Fibroblast of gingiva (primary cell): ENCODE measurements at places on chromosomes 3 and 15.

GRCh38 chr3:46667061-46667621 is 26.3 kb downstream of the ALS2CL start:
- no peak for DNase-seq

DNA sequence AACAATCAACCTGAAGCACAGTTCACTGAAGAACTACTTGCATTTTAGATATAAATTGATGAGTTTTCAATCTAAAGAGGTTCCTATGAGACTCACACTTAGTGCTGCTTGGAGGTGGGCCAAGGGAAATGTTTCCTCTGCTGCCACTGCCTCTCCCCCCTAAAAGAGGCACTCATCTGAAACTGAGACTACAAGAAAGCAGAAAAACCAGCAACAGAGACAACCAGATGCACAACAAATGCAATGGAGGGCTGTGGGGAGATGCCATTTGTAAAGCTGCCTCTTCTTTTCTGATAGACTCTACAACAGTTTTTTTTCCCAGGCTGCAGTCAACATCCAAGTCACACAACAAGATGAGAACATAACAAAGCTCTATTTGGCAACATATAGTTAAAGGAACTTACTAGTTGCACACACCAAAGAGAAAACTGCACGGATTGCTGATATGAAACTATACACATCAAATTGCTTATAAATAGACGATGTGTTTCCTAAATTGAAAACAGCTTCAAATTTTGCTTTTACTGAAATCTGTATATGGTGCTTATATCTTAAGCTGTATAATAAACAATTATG is 11.0 kb downstream of the TSPAN3 start:
- DNase-seq, result no peak

- DNase-seq, result no peak
Observed at GRCh38 chr3:126119976-126120375, 36.1 kb upstream of the SLC41A3 start.

- peak; percentile 29 for DNase-seq
Observed at GRCh38 chr3:16079519-16079918, 95.0 kb upstream of the GALNT15 start.

GRCh38 chr15:78922527-78922926 is 22.3 kb downstream of the CTSH start:
- DNase-seq, result no peak

- DNase-seq, result peak; percentile 24
Observed at GRCh38 chr3:32340039-32340438, 51.6 kb upstream of the CMTM7 start.

DNA sequence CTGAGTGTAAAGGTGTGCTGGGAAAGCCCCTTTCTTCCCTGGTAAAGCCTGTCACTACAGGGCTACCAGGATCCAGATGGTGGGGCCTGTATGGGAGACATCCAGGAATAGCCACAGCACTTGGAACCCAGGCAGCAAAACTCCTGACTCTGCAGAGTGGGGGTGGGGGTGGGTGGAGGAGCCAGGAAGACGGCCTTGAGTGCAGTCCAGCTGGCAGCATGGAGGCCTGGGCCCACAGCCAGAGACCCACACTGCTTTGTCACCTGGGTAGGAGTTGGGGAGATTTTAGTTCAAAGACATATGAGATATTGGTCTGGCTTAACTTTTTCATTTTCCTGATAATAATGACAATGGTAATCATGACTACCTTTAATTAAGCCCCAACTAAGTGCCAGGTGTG is 116.7 kb upstream of the MRPS22 start:
- no peak for DNase-seq

DNA sequence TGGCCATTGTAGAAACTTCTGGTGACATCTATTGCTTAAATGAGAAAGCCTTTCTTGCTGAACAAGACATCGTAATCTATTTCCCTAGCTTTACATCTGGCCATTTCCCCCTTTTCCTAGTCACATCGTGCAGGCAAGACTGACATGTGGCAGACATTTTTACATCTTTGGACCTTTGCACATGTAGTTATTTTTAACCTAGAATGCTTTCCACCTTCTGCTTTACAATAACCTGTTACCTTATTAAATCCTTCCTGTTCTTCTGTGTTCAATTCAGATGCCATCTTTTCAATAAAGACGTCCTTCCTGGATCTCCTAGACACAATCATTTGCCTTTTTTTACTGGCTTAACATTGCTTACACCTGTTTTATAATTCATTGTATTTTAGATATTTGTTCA is 343.3 kb downstream of the DIPK2A start:
- no peak for DNase-seq

DNA sequence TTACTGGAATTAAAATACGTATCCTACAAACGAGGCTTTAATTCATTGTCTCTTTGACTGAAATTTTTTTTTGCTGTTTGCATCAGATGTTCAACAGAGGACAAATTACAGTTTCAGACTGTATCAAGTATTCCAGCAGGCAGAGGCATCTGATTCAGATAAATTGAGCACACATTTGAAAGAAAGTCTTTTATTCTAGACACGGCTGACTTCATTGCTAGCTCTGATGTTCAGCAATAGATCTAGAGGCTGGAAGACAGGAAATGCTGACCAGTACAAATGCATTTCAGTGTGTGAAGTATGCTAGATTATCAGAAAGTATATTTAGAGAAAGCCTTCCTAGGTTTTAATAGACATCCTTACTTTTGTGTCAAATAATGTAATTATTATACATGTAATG is 472.2 kb downstream of the NLGN1 start:
- DNase-seq, result no peak

DNA sequence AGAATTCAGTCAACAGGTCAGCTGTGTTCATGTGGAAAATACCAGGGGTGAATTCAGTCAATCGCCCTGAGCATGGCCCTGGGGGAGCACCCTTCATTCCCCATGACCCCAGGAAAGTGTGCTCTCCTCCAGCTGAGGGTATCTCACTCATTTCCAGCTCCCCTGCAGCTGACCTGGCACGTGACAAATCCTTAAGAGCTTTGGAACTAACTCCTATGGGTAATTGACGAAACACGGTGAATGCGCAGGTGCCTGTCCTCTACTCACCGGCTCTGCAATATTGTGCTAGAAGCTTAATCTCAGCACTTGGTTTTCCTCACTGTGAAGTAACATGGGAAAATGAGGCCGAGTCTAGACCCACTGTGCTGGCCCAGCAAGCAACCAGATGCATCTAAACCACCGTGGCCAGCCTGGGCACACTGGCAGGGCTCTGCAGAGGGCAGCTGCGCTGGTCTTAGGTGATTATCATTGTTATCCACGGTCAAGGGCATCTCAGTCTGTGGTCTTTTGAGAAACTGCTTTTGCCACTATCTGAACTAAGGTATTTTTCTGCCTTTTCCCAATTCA is 63.1 kb downstream of the SPSB4 start:
- no peak for DNase-seq

GRCh38 chr3:147407114-147407497 is 763 bp upstream of the ZIC4 start:
- DNase-seq, result no peak

DNA sequence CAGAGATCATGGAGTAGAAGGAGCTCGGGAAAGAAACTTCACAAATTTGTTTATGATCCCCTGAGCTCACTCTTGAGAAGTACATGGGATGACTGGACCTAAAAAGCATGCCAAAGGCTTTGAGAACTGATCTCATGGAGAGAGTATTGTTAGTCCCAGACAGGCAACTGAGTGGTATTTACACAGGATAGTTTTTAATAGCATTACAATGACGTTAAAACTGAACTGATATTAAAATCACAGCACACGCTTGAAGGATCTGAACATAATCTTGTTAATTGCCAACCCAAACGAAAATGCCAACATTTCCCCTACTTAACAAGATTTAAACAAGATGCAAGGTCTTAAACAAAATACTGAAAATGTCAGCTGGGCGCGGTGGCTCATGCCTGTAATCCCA is 113.2 kb upstream of the NLGN1 start:
- no peak for DNase-seq

GRCh38 chr3:25471081-25471768 is 43.2 kb downstream of the RARB start:
- DNase-seq, result no peak

DNA sequence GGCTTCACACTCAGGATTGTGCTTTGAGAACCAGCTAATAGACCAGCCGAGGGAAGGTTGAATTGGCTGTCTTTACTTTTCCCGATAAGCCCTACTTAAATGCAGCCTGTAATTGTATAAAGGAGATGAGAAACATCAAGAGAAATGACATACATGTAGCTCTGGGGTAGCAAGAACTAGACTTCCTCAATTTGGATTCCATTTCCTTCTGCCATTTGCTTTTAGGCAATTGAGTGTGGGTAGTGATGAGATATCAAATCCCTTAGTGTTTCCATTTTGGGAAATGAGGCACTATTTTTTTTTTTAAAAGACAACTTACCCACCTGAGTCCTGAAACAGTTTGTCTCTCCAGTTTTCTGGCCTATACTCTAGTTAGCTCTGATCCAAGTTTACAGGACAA is 2.2 kb downstream of the INAFM2 start:
- DNase-seq, result no peak

GRCh38 chr15:98369081-98369716 is 279.1 kb upstream of the IGF1R start:
- DNase-seq, result no peak

GRCh38 chr15:87038404-87038803 is 958.7 kb downstream of the AGBL1 start:
- no peak for DNase-seq

GRCh38 chr15:81183439-81183775 is 13.3 kb upstream of the IL16 start:
- peak; percentile 48 for DNase-seq

DNA sequence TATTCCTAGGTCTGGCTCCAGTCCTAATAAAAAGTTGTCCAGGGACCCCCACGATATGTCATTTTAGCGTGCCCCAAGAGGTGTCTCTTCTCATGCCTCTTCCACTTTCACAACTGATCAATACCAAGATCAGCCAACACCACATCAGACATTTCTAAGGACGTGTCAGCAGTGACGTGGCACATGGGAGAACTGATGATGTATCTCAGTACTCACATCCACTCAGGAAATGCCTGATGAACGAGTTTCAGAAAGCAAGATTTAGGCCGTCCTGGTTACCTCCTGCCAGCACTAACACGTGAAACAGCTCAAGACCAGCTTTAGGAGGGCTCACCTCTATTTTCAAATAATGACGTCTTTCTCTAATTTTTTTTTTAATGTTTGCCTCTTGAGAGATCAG is 19.6 kb downstream of the VGLL4 start:
- no peak for DNase-seq

DNA sequence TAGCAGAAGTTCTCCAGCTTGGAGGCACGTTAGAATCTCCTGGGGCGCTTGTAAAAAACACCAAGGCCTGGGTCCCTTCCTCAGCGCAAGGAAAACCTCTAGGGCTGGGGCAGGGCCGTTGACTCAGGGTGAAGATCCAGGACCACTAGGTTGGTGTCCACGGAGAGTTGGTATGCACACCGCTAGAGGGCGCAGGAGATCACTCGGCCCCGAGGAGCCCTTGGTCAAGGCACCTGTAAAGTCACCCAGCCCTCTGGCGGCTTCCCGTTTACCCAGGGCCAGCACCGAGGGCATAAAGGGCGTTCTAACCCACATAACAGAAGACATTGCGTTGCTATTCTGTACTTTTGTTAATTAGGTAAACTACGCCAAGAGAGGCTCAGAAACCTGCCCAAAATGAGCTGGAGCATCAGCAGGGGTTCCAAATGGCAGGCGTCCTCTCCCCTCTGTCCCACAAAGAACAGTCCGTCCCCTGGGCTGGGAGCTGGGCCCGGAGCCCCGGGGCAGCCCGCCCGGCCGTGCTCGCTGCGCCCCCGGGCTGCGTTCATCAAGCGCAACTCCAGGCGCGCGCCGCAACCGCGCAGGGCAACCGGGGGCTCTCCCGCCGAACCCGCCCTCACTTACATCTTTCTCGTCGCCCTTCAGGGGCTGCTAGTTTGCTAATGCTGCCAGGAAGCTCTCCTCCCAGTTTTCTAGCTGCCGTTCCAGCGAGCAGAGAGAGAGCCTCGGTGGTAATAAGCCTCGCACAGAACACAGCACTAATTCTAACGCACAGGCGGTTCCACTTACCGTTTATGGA is 332.1 kb downstream of the ARRDC4 start:
- DNase-seq, result no peak

DNA sequence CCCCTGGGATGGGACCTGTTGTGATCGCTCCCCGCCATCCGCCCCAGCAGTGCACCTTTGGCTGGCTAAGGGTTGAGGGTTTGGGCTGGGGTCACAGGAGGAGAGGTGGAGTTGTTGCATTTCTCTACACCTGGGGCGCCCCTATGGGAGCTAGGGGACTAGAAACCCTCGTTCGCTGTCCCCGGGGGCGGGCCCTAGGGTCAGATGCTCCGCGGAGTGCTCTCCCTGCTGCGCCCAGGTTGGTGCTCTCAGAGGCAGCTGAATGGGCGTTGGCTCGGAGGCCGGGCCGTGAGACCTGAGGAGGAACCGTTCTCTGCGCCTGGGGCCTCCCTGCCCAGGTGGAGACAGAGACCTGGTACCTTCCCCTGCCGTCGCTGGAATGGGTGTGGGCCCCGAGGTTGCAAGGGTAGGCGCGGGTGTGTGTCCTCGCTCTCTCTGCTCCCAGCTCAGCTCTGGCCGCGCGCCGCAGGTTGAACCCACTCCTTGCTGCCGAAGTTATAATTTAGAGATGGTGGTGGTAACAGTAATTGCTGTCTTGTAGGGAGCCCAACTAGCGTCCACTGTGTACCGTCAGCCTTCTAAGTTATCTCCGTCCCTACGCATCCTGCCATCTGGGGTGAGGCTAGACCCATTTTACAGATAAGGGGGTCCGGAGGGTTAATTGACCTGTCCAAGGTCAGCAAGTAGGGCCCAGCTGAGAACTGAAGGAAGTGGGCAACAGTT is 965 bp downstream of the FLNB start:
- no peak for DNase-seq

DNA sequence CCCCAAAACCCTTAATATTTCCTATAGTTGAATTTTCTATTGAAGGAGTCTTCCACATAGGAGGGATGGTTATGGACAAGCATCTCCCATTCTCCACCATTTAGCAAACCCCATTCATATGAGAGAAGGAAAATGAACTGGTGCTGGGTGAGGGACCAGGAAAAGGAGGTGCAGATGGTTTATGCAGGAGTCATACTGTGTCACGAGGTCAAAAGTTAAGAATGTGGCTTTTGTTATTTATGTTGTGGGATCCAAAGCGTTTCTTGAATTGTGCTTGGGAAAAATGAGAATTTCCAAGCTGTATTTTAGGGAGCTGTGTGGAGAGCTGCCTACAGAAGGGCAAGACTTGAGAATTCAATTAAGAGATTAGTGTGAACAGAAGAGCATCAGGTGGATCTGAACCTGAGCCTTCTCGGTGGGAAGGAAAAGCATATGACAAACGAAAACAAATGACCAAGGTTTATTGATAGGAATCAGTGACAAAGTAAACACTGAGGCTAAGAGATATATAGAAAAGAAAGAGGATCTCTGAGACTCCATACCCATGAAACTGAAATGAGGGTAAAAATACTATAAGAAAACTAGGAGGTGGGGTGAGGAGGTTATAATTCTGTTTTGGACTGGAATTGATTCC is 473.3 kb upstream of the NR2F2 start:
- DNase-seq, result peak; percentile 48

DNA sequence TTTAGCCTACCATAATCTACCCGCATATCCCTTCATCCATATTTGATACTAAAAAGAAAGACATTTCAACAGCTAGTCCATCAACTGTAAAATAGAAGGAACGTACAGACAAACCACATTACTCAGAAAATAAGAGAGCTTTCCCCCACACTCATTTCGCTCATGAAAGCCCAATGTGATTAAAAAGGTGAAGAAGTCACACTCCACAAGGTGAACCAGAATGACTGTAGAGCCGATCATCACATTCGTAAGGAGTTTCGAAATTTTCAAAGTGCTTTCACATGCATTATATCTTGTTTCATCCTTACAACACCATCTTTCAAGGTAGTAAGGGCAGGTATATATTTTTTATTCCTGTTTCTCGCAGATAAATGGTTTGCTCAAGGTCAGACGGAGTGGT is 225.3 kb downstream of the FOXP1 start:
- DNase-seq, result no peak

- no peak for DNase-seq
Observed at GRCh38 chr3:184227481-184227935, 1.9 kb upstream of the VWA5B2 start.
